GM12892 (cell line): ENCODE measurements at places on chromosomes 5 and 9.

DNA sequence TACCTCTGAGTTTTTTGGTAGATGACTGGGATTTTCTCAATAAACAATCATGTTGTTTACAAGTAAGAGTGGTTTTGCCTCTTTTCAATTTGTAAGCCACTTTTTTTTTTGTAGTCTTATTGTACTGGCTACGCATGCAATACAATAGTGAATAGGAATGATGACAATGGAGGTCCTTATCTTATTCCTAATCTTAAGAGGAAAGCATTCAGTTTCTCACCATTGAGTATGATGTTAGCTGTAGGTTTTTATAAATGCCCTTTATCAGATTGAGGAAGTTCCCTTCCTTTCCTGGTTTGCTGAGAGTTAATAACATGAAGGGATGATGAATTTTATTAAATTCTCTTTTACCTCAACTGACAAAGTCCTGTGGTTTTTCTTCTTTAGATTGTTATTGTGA, 155.2 kb downstream of the ADAMTSL1 start:
- no peak for DNase-seq

GRCh38 chr5:10663489-10664179, 97.4 kb downstream of the DAP start:
- DNase-seq = no peak

GRCh38 chr5:179827680-179828079, 7.0 kb downstream of the SQSTM1 start:
- no peak for DNase-seq

- DNase-seq = no peak
Observed at GRCh38 chr5:164059471-164059870, 554.1 kb downstream of the MAT2B start.

DNA sequence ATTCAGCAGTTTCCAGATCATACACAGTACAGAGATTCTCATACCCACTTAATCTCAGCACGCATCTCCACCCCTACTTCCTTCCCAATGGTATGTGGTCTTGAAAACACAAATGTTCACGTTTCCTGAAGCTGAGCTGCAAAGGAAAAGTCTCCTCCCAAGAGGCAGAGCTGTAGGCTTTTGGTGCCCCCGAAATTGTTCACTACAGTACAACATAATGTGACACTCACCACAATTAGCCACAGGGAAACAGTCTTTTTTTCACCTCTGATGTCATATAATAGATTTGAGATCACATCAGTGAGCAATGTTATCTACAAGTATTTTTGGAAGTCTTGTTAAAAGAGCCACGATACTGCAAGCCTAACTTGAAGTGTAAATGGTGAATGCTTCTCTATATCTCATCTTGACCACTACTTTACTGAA, 40.2 kb downstream of the NFIB start:
- DNase-seq = no peak

GRCh38 chr5:157366741-157367674, 93.0 kb upstream of the NIPAL4 start:
- DNase-seq = no peak
